ENCODE measurements at places on chromosomes 5 and 9.

GRCh38 chr5:41681840-41682239 lies 171.4 kb upstream of the PLCXD3 start:
- DNase-seq: no peak

- DNase-seq: no peak
These were observed 947.0 kb downstream of the NR2F1-AS1 start for GRCh38 chr5:92633875-92634487.

GRCh38 chr9:89770531-89771174 lies 165.8 kb downstream of the GADD45G start:
- DNase-seq: no peak

GRCh38 chr5:9189681-9190080 lies 356.2 kb downstream of the SEMA5A start:
- no peak for DNase-seq

- DNase-seq: no peak
These were observed 1.2 kb downstream of the SPATA24 start for GRCh38 chr5:139402561-139403158.

- DNase-seq: no peak
These were observed 40.1 kb downstream of the TARS1 start for GRCh38 chr5:33480876-33481275.

- no peak for DNase-seq
These were observed 76.5 kb upstream of the CTNNA1 start for GRCh38 chr5:138676556-138677193.

GRCh38 chr9:124764774-124765438 lies 6.2 kb downstream of the NR6A1 start:
- no peak for DNase-seq

- DNase-seq: no peak
These were observed 51.1 kb upstream of the SNX2 start for GRCh38 chr5:122723606-122724352.

- no peak for DNase-seq
These were observed 19.8 kb downstream of the GABBR2 start for GRCh38 chr9:98688710-98689495.

DNA sequence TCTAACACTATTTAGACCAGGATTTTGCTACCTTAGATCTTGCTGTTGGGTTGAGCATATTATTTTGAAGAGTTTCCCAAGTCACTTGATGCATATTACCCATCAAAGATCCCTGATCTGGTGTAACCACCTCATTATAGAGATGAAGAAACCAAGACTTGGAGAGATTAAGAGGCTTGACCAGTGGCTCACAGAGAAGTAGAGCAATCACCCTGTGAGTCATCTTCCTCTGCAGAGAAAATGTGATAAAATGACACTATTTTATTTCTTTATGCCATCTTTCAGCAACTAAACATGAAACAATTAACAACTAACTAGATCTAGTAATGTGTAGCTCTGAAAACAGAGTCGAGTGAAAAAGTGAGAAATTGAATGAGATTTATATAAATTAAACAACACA lies 76.1 kb downstream of the KIF4B start:
- no peak for DNase-seq
